ENCODE measurements at places on chromosomes 13 and 19.

DNA sequence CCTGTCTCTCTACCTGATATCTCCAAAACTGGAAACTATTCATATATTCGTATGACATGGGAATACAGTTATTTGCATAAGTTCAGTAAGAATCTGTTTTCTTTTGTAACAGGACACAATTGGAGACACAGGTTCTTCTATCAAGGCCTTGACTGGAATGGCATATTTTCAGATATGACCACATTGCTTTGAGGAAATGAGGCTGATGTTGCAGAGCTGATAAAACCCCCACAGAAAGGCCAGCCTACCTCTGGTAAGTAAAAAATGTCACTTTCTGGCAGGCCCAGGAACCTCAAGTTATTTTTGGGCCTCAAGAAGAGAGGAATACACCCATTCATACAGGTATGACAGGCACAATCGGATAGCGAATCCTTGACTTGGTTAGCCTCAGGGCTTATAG lies 29.5 kb upstream of the KBTBD6 start:
- DNase-seq, result no peak

- DNase-seq, result no peak
These were observed 46.2 kb downstream of the LMO7 start for GRCh38 chr13:75682326-75682725.

- no peak for DNase-seq
These were observed 506.8 kb upstream of the ATXN8OS start for GRCh38 chr13:69600811-69601210.

DNA sequence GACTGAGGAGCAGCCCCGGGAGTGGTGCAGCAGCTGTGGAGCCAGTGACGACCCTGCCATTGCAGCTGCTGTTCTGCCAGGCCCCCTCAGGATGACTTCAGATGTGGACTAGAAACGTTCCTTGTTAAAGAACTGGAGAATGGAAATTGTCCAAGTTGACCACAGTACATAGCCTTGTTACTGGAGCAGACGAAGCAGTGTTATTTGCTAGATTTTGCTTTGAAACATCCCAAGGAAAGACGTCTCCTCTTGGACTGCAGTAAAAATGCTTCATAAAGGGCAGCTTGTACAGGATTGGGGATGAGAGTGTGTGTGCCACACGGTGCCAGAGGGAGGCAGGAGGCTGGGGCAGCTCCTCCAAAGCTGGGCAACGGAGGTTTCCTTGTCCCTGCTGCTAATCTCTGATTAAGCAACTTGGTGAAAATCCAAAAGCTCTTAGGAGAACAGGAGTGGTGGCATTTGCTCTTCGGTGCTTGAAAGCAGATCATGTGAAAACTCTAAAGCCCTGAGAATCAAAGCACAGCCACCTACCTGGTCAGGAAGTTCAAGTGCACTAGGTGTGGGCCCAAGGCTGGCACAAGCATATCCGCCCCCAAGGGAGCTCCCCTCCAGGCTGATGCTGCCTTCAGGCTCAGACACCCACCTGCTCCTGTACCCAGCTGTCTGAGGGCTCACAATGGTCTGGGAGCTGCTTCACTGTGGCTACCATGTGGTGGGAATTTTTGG lies 34.5 kb downstream of the SHISA2 start:
- no peak for DNase-seq

GRCh38 chr19:49145573-49146407 lies 9.4 kb downstream of the HRC start:
- no peak for DNase-seq

GRCh38 chr13:96033220-96034015 lies 19.8 kb downstream of the UGGT2 start:
- no peak for DNase-seq

GRCh38 chr13:92256211-92256610 lies 857.8 kb downstream of the GPC5 start:
- DNase-seq, result no peak

- DNase-seq, result no peak
These were observed 2.0 kb downstream of the FBL start for GRCh38 chr19:39843919-39844793.

DNA sequence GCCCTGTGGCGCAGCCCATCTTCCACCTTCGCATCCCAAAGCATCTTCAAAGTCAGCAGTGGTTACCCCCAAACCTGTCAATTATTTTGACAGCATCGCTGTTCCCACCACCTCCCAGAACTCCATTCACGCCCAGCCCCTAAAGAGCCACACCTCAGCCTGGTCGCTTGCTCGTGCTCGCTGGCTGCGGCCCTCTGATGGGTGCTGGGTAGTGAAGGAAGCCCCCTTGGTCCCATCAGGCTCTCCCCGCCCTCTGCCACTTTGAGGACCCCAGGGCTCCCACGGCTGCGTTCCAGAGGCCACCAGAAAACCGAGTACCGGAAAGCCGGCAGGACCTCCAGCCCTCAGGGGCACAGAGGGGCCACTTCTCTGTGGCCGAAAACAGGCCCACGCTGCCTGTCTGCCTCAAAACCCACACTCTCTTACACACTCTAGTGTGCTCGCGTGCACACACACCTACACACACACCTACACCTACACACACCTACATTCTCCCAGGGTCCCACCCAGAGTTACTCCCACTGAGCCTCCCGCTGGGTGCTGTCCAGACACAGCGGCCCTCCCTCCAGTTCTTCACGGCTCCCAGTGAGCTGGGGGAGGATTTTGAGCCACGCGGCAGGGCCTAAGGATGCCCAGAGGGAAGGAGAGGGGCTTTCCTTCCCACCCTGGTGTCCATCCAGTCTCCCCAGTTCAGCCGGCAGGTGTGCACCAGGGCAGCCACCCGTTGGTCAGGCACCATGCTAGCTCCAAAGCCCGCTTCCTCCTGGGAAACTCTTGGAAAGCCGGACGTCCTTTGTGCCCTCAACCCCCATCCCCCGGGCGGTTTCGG lies 1.9 kb downstream of the VSTM2B start:
- DNase-seq, result no peak

- no peak for DNase-seq
These were observed 87.7 kb downstream of the SGCG start for GRCh38 chr13:23268441-23268840.

GRCh38 chr13:61414686-61415057 lies 977 bp downstream of the PCDH20 start:
- DNase-seq, result no peak

GRCh38 chr19:58084596-58085347 lies 13.3 kb downstream of the ZSCAN18 start:
- DNase-seq, result no peak

Data from NCI-H1417 treated with DMSO at 0.1 percent for 48 hours (cell line).